AG09319 (cell line): ENCODE measurements at places on chromosomes 16 and 17.

GRCh38 chr16:77062878-77063675 lies 127.9 kb upstream of the MON1B start:
- DNase-seq, result no peak

GRCh38 chr16:2955779-2956578 lies 8.1 kb upstream of the KREMEN2 start:
- no peak for DNase-seq

GRCh38 chr17:77353684-77354419 lies 213.1 kb downstream of the SEC14L1 start:
- DNase-seq, result no peak

DNA sequence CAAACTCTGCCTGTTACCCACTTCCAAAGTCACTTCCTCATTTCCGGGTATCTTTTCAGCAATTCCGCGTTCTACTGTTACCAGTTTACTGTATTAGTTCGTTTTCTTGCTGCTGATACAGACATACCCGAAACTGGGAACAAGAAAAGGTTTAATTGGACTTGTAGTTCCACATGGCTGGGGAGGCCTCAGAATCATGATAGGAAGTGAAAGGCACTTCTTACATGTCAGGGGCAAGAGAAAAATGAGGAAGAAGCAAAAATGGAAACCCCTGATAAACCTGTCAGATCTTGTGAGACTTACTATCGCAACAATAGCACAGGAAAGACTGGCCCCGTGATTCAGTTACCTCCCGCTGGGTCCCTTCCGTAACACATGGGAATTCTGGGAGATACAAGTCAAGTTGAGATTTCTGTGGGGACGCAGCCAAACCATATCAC lies 30.9 kb downstream of the PAFAH1B1 start:
- no peak for DNase-seq

- DNase-seq, result peak; percentile 47
Measured at GRCh38 chr17:64418506-64419339, 28.1 kb upstream of the PECAM1 start.

DNA sequence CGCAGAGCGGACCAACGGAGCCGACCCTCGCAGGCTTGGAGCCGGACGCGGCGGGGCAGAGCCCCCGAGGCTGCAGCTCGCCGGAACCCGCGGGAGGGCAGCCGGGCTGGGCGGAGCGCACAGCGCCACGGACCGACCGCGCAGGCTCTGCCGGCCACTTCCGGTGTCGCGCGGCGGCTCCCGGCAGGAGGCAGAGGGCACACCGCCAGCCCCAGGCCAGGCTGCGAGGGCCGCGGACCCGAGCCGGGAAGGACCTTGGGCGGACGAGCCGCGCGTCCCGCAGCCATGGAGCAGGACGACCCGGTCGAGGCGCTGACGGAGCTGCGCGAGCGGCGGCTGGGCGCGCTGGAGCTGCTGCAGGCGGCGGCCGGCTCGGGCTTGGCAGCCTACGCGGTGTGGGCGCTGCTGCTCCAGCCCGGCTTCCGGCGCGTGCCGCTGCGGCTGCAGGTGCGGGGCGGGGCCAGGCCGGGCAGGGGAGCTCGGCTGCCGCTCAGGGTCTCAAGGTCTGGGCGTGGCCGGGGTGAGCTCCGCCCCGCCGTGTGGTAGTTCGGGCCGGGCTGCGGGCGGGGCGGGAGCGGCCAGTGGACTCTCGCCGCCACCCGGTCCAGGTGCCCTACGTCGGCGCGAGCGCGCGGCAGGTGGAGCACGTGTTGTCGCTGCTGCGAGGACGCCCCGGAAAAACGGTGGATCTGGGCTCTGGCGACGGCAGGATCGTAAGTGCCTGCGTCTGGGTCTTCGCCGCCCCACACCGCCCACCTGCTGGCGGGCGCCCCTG lies at the start of gene ANTKMT:
ANTKMT (plus strand) TSS at position 157 of the 775 bp plus-strand sequence; CDS start at position 286, 129 bp downstream.
- no peak for DNase-seq

GRCh38 chr17:75087182-75087557 lies 584 bp upstream of the SLC16A5 start:
- no peak for DNase-seq

GRCh38 chr16:6643080-6643686 lies 689.5 kb upstream of the RBFOX1 start:
- peak; percentile 10 for DNase-seq

GRCh38 chr16:72637306-72637705 lies 410.6 kb downstream of the ZFHX3 start:
- DNase-seq, result peak; percentile 40

DNA sequence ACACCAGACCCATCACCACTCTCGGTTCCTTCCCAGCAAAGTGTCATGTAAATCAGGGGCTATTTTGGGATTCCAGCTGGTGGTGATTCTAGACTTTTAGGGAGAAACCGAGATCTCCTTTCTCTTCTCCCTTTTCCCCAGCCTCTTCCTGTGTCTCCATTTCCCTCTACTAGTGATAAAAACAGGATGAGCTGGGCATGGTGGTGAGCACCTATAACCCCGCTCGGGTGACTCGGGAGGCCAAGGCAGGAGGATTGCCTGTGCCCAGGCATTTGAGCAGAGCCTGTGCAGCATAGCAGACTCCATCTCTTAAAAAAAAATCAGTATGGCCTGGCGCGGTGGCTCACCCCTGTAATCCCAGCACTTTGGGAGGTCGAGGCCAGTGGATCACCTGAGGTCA lies 6.1 kb downstream of the TBX21 start:
- DNase-seq, result no peak

GRCh38 chr17:2022647-2023240 lies 2.4 kb downstream of the RTN4RL1 start:
- DNase-seq, result no peak

DNA sequence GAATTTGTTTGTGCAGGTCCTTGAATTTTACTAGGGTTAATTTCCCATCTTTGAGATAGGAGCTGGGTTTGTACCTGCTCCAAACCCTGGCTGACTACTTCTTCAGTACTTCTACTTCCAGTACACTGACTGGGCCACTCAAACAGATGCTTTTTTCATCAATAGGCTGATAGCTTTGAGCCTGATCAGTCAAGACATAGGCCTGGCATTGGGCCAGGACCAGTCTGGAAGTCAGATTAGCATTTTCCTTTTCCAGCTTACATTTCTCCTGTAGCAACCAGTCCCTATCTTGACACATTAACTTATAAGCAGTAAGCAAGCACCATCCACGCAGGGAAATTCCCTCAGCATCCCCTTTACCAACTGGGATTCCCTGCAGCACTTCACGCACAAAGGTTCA lies 7.5 kb upstream of the TMEM101 start:
- no peak for DNase-seq

DNA sequence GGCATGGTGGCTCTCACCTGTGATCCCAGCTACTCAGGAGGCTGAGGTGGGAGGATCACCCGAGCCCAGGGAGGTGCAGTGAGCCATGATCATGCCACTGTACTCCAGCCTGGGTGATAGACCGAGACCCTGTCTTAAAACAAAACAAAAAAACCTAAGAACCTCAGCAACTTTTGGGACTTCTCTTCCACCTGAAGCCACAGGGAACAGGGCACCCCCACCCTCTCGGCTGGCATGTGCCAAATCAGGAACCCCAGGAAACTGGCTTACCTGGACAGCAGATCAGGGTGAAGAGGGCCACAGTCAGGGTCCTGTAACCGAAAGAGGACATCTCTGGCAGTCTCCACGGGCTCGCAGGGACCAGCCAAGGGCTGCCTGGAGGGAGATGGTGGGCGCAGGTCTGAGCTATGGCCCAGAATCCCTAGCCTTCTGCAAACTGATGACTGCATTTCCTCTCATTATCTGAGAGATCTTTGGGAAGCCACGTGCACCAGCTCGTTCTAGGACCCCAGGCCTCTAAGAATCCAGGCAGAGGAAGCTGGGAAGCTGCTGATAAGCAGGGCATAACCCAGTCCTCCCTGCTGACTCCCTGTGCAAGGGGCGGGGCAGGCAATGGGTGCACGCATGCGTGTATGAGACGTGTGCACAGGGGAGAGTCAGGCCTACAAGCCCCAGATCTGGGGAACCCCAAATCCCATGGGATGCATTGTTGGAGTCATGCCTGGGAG lies 8.4 kb downstream of the PRR29 start:
- DNase-seq, result no peak
